Type B pancreatic cell (in vitro differentiated cells): ENCODE measurements at places on chromosomes 7 and 10. TPM values are rescaled to one million over a fixed set of nuclear protein-coding genes. Genes with fewer than 3 reads are reported as not detected.

The TAF3 gene
- total RNA-seq, result 6.9 and 9.9 TPM in 2 replicates

The GPR26 gene
- total RNA-seq, result 0.14 and 1.8 TPM in 2 replicates

The ELAPOR2 gene
- 29.5 and 39.8 TPM in 2 replicates for total RNA-seq

The PKD2L1 gene
- total RNA-seq, result 0.26 TPM in 1 of 2 replicates, not detected in the other

The HYCC1 gene
- total RNA-seq, result 26.7 and 32.9 TPM in 2 replicates

The ERCC6 gene
- total RNA-seq, result 28.5 and 36.9 TPM in 2 replicates

The STK31 gene
- total RNA-seq, result 0.43 and 0.74 TPM in 2 replicates

The NEUROD6 gene
- not detected in 2 replicates for total RNA-seq

The ZNF862 gene
- total RNA-seq, result 21.2 and 23.9 TPM in 2 replicates

The C10orf53 gene
- total RNA-seq, result not detected in 2 replicates

The ITIH5 gene
- total RNA-seq, result 34.0 and 37.3 TPM in 2 replicates

The UNC5B gene
- total RNA-seq, result 16.3 and 22.4 TPM in 2 replicates

The ZNF438 gene
- total RNA-seq, result 3.7 and 4.4 TPM in 2 replicates

The CHCHD3 gene
- total RNA-seq, result 59.2 and 71.0 TPM in 2 replicates
